ENCODE measurements at places on chromosomes 3 and 15.

DNA sequence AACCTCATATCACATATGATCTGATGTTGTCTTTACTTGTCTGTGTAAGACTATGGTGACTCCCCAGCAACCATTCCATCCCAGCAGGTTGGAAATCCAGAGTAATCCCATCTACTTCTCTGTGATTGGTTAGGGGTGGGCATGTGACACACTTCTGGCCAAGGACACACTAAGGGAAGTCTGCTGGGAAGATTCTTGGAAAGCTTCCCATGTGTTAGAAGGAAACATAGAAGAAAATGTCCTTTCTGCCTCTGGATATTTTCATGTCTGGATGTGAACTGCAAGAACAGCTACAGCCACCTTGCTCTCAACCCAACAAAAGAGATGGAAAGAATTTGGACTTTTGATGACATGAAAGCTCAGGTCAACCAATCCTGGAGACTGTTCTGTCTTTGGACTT, 2.6 kb upstream of the UBE2Q2 start:
- DNase-seq, result no peak

- DNase-seq, result no peak
These were observed 273.3 kb upstream of the ICE2 start for GRCh38 chr15:60751985-60752952.

GRCh38 chr3:48598323-48599076, 3.4 kb upstream of the COL7A1 start:
- peak; percentile 26 for DNase-seq

DNA sequence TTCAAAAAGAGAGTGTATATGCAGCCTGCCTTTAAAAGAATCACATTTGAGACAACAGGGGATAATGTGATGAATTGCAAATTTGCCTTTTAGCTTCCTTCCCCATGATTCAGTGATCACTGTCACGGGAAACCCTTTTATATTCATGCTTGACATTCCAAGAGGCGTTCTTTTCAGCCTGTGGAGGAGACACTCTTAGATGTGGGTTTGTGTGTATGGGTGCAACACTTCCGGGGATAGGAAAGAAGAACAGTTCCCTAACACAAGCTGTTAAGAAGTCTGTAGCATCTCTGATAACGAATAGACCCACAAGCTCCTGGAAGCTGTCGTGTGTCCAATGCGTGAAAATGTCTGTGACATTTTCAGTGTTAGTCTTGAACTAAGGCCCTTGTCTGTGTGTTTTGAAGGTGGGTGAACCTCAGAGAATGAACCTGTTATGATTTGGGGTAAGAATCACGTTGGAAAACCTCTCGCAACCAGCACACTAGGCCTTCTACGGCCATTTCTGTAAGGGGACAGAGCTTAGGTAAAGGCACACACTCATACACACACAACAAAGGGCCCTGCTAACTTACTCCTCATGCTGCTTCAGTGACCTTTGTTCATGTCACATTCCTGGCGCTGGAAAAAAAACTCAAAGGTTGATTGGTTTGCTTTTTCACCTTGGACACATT, 229.2 kb upstream of the ST8SIA2 start:
- peak; percentile 97 for DNase-seq

DNA sequence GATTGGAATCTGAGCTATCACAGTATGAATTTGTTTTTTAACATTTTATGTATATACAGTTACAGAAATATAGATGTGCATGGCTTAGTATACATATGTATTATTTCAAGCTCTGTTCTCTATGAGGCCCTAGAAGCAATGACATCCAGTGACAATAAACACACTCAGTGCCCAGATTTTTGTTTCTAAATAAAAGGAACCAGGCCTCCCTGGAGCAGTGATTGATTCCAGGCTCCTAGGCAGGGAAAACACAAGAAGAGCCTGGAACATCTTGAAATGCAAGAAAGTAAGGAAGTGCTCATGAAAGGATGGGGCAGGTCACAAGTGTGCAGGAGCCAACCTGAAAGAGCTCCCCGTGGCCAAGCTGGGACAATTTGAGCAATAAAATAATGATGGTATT, 18.5 kb upstream of the CGNL1 start:
- DNase-seq, result no peak

DNA sequence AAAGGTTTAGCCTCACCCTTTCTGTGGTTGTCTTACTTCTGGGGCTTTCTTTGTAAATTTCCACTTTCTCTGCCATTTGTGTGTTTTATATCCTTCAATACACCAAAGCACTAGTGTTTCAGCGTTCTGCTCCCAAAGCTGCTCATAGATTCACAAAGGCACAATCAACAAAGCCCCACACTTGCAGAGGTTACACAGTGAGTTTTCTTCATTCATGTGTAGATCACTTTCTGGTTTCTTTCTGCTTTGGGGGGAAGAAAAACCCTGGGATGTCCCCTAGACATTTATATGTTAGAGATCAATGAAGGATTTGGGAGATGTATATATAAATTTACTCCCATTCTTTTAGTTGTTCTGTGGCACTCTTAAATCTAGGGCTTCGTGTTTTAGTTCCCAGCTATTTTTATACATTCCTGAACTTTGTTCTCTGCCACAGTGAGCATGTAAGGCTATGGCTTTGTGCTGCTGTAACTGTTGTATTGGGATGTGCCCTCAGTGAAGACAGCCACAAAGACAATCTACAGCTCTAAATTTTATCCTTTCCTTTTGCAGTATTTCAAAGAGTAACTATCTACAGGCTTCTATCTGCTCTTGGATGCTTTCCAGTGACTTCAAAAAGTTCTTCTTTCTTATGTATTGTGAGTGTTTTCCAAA, 636.5 kb downstream of the ZBBX start:
- DNase-seq, result no peak

GRCh38 chr15:45399381-45400212, 21.3 kb upstream of the GATM start:
- DNase-seq, result peak; percentile 67

DNA sequence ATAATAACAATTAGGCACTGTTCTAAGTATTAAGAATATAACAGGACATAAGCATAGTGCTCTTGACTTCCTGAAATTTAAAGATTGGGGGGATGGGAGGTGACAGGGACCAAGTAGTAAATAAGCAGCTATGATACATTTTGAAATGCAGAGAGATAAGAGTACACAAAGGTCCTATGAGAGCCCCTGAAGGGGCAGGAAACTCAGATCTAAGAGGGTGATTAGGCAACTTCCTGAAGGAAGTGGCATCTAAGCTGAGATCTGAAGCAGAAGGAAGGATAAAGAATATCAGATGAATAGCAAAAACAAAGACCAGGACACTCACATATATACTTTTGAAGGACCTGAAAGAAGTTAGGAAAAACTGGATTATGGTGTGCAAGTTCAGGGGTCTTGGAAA, 415.2 kb upstream of the FRG2C start:
- no peak for DNase-seq

- no peak for DNase-seq
These were observed 401.5 kb upstream of the GOLIM4 start for GRCh38 chr3:168497183-168497582.

GRCh38 chr3:167852216-167852615, 116.7 kb downstream of the SERPINI1 start:
- DNase-seq, result no peak

GRCh38 chr3:72137865-72138861, 353.2 kb upstream of the PROK2 start:
- DNase-seq, result no peak

DNA sequence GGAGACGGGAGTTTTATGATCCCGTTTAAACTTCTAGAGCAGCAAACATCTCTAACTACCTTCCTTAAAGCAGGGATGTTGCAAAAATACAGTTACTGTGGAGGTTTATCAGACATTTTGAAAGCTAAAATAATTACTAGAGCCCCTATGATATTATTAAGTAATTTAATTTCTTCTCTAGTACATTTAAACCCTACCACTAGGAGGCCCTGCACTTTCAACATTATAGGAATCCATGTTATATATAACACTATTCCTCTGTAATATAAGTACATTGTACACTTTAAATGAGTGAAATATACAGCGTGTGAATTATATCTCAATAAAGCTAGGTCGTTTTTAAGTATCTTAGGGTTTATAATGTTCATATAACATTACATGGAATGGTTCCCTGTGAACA, 11.5 kb downstream of the SETMAR start:
- no peak for DNase-seq

GRCh38 chr3:138125548-138126221, 6.5 kb downstream of the A4GNT start:
- DNase-seq, result peak; percentile 44

- no peak for DNase-seq
These were observed 42.2 kb upstream of the RASGRF1 start for GRCh38 chr15:79132770-79133169.

- DNase-seq, result no peak
These were observed 18.5 kb downstream of the SFMBT1 start for GRCh38 chr3:53027254-53027844.

- no peak for DNase-seq
These were observed 125.7 kb downstream of the EEFSEC start for GRCh38 chr3:128278761-128279600.

- DNase-seq, result no peak
These were observed 201.3 kb upstream of the LRIG1 start for GRCh38 chr3:66702126-66702525.

- DNase-seq, result no peak
These were observed 54.7 kb upstream of the CNOT10 start for GRCh38 chr3:32630266-32630665.

- DNase-seq, result no peak
These were observed 48.4 kb downstream of the CCNL1 start for GRCh38 chr3:157111518-157111917.

DNA sequence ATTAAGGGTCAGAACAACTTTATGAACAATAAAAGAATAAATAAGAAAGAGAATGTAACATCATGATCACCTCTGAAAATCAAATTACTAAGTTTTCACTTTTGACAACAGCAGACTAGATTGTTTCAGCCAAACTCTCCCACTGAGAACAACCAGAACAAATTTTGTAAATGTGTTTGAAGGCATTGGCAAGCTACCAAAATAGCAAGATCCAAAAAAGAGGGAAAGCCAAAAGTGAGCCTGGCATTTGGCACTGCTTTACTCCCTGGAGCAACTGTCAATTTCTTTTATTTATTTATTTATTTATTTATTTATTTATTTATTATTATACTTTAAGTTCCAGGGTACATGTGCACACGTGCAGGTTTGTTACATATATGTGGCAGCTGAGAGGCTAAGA, 67.2 kb downstream of the CFAP44 start:
- DNase-seq, result no peak

- no peak for DNase-seq
These were observed 485.4 kb downstream of the CNTN3 start for GRCh38 chr3:74129056-74129455.

DNA sequence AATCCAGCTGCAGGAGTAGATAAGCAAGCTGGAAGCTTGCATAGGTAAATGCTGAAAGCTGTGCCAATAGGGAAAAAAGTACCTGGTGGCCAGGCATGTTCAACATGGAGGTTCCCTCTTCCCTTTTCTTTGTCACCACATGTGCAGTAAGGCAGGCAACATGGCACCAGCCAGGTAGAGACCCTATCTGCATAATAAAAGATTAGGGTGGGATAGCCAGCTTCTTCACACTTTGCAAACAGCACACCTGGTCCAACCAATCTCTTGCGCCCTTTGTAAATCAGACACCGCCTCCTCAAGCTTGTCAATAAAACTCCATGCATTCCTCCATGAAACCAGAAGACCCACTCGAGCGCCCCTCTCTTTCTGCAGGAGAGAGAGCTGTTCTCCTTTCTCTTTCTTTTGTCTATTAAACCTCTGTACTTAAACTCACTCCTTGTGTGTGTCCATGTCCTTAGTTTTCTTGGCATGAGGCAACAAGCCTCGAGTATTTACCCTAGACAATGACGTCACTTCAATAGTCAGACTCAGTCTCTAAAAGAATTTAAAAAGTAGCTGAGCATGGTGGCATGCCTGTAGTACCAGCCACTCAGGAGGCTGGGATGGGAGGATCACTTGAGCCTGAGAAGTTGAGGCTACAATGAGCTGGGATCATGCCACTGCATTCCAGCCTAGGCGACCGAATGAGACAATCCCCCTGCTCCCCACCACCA, 256.3 kb downstream of the SCAPER start:
- no peak for DNase-seq

DNA sequence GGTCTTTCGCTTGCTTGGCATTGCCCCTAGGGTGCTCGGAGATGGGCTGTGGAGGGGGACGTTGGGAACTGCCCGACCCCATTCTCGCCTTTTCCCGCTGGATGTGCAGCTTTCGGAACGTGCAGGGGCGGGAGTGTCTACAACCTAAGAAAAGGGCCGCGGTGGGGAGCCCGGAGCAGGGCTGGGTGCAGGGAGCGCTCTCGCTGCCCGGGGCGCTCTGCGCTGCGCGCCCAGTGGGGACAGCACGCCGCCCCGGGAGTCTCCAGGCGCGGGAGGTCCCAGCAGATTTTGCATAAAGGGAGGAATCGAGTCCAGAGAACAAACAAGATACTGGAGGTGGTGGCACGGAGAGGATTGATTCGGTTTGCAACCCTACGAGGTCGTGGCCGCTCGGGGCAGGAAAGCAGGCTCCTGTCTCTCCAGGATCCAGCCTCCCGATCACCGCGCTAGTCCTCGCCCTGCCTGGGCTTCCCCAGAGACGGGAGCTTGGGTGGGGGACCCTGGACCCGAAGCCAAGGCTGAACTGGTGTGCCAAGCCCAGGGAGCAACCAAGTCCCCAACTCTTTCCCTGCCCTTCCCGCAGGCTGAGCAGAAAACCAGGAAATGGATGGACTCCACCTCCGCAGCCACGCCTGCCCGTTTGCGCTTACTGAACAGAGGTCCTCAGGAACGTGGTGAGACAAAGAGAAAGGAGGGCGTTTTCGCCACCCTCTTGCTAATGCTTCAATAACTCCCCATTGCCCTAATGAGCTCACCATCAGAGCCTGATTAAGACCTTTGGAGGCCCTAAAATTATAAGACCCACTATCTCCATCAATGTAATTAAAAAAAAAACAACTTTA, 59.7 kb downstream of the NOX5 start:
- peak; percentile 84 for DNase-seq

- no peak for DNase-seq
These were observed 63.2 kb upstream of the LPP start for GRCh38 chr3:188090620-188091309.

DNA sequence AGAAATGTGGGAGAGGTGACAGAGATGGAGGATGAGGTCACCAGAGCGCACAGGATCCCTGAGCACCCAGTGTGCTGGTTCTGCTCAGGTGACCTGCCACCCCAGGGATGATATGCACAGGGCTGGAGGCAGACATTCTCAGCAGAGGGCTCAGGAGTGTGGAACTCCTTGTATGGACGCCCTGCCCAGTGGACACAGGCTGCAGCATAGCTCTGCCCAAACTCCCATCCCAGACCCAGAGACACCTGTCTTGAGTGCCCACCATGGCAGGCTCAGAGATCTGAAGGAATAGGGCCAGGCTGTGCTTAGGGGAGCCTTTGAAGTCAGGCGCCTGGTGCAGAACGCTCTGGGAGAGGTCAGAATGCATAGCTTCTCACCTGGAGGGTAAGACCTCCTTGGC, 47.3 kb downstream of the PPCDC start:
- DNase-seq, result no peak

DNA sequence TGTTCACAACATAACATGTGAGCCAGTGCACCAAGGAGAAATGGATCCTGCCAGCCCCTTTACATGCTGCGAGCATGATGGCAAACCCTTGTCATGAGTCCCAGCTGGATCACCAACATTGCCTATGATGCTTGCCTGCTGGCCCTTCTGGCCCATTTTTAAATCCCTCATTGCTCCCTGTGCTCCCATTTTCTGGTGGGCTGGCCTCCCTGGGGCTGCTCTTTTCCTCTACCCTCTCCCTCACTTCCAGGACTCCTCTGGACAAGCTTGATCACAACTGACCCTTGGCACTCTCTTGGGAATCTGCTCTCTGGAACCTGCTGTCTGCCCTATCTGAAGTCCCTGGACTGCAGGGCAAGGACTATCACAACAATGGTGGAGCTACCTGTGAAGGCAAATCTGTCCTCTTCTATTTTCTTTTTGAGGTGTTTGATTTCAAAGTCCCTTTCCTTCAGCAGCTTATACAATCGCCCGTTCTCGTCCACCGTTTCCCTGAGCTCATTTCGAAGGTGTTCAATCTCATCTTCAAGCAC, 16.3 kb downstream of the CCDC13 start:
- no peak for DNase-seq

Data from SW480 (cell line).